ELF-1 (cell line): ENCODE measurements at places on chromosomes 6 and 20.
A peak's percentile ranks its signal among the peaks of the same experiment; 100 is the strongest.

GRCh38 chr20:32227744-32228688, 20.3 kb downstream of the POFUT1 start:
- no peak for DNase-seq

DNA sequence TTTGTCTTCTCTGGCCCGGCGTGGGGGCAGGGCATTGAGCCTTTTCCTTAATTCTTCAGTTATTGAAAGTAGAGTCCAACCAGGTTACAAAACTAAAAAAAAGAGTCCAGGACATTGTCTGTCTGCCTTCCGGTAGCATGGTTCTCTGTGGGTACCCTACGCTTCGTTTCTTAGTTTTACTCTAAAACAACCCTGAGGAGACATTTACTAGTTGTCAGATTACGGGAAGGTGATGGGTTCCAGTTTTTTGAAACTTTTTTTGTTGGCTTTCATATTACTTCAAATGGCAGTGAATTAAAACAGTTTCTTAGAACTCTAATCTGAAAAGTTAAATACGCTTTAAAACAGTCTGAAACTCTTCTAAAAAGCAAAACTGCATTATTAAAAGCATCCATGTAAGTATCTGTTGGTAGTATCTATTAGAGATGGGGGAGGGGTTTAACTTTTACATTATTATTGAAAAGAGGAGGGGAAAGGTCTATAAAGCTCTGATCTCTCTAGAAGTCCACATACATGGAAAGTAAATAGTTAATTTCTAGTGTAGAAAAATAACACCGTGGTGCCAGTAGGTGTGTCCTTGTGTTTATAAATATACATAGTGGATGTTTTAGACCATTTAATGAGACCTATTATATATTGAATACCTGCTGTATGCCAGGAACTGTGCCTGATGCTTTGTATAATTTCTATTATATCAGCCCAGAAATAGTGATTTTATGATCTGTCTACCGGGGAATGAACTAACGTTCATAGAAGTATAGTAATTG, 2.2 kb downstream of the BICRAL start:
- no peak for DNase-seq

- DNase-seq: peak; percentile 83
These were observed 41.5 kb upstream of the ADGRF1 start for GRCh38 chr6:47083586-47084047.

- no peak for DNase-seq
These were observed 23.2 kb downstream of the EPB41L1 start for GRCh38 chr20:36177716-36178115.

DNA sequence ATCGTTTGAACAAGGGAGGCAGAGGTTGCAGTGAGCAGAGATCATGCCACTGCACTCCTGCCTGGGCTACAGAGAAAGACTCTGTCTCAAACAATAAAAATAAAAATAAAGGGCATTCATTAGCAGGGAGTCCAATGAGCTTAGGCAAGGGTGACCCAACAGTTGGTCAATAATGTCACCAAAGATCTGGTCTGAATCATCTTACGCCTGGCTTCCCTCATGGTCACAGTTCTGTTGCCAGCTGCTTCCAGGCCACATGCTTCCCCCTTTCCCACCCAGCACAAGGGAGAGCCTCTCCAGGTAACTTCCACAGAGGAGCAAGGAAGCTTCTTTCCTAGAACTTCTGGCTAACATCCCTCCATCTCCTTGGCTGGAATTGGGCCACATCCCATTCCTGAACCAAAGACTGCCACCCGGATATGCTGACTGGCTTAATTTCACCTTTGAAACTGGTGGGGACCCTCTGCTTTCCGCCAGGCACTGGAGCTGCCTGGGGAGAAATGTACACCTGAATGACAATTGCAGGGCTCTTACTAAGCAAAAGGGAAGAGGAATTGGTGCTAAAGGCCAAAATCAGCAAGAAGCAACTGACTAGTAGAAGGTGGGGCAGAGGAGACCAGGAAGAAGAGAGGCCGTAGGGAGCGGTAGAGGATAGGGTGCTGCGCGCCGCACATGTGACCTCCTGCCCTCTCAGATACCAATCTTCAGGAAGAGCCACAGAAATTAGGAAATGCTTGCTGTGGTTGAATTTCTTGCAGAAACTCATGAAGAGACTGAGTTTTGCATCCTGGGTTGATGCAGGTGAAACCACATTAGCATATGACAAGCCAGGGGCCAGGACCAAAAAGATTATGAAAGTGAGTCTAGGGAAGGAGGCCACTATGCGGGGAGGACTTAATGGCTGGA, 8.3 kb upstream of the SCML4 start:
- DNase-seq: no peak

GRCh38 chr6:53582963-53583362, 38.1 kb upstream of the GCLC start:
- no peak for DNase-seq

- peak; percentile 92 for DNase-seq
These were observed 15.5 kb downstream of the COL9A3 start for GRCh38 chr20:62832212-62832922.

- no peak for DNase-seq
These were observed 224.8 kb downstream of the GJA1 start for GRCh38 chr6:121660277-121660676.

GRCh38 chr20:7924692-7925091, 15.6 kb downstream of the HAO1 start:
- no peak for DNase-seq

DNA sequence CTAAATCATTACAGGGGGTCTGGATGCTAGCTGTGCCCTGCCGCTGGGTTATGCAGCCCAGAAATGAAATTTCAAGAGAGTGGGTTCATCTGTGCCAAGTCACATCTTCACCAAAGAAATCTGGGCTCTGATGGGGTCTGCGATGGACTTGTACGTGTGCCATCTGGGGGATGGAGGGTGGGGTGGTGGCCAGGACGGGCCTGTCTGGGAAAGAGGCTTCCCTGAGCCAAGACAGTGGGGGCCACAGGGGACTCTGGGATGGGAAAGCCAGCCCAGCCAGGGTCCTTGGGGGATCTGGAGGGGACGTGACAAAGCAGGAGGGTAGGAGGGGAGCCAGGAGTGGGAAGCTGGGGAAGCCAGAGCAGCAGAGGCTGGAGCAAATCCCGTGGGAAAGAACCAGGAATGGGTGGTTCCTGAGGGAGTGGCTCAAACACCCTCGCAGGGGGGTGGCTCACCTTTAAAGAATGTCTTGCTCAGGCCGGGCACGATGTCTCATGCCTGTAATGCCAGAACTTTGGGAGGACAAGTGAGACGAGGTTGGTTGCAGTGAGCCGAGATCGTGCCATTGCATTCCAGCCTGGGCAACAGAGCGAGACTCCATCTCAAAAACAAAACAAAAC, 36.3 kb upstream of the SULF2 start:
- peak; percentile 39 for DNase-seq

GRCh38 chr20:58481481-58482021, 33.6 kb downstream of the APCDD1L start:
- DNase-seq: peak; percentile 78

- no peak for DNase-seq
These were observed 6.6 kb downstream of the CCDC167 start for GRCh38 chr6:37492991-37493660.

DNA sequence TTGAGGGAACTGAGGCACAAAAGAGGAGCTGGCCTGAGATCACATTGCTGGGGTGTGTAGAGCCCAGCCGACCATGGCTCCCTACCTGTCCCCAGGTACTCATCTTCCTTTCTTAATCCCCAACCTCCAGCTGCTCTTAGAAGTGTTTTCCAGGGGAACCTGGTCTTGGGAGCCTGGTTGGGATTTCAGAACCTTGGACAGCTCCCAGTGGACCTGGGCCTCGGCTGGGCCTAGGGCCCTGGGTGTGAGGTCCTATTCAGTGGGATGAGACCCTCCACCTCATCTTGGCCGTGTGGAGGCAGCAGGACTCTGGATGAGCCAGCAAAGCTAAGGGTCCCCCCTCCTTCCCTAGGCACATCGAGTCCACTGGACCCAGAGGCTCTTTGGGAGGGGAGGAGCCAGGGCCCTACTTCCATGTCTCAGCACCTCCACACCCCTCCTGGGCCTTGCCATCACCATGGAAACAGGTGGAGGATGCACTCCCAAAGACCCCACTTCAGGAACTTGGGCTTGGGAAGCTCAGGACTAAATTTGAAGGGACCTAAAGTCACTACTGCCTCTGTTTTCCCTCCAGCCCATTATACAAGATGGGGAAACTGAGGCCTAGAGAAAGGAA, 38.5 kb downstream of the DLGAP4 start:
- DNase-seq: peak; percentile 89

DNA sequence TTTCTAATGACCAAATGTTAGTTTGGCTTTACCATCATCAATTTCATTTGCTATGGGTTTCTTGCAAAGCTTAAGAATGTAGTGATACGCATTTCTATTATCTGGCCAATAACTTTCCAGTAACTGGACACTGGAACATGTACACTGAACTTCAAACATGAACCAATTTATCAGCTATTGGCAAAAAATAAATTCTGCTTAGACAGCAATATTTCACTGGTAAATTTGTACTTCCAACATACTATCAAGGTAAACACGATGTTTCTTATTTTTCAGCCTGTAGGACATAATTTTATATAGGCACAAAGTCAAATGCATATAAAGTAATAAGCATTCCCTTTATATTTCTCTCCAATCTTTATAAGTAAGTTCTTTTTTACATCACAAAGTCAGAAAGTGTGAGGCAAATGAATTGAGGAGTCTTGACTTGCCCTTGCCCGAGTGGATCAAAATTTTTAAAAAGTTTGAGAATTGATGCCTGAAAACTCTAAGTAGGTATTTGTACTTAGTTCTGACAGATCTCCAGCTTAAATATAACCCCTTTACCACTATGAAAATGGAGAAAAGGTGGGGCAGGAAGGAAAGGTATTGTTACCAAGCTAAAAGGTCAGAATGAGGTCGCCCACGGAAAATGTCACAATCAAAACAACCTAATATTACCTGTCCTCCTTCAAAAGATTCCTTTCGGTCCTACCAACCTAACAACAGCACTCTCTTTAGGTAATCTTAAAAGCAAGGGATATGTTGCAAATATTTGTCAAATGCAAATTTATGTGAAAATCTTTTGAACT, 41.3 kb downstream of the STK38 start:
- DNase-seq: no peak

- no peak for DNase-seq
These were observed 42.6 kb upstream of the CNR1 start for GRCh38 chr6:88208726-88209125.

DNA sequence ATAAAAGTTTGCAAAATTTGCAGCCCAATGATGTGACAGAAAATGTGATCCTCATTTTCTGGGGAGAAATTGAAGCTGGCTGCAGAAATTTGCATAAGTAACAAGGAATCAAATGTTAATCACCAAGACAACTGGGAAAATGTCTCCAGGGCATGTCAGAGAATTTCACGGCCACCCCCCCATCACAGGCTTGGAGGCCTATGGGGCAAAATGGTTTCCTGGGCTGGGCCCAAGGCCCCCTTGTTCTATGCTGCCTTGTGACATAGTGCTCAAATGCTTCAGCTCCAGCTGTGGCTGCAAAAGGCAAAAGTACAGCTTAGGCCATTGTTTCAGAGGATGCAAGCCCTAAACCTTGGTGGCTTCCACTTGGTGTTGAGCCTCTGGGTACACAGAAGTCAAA, 1202.6 kb downstream of the EPHA7 start:
- no peak for DNase-seq

GRCh38 chr20:62768234-62768546, 28.1 kb upstream of the MRGBP start:
- DNase-seq: no peak

DNA sequence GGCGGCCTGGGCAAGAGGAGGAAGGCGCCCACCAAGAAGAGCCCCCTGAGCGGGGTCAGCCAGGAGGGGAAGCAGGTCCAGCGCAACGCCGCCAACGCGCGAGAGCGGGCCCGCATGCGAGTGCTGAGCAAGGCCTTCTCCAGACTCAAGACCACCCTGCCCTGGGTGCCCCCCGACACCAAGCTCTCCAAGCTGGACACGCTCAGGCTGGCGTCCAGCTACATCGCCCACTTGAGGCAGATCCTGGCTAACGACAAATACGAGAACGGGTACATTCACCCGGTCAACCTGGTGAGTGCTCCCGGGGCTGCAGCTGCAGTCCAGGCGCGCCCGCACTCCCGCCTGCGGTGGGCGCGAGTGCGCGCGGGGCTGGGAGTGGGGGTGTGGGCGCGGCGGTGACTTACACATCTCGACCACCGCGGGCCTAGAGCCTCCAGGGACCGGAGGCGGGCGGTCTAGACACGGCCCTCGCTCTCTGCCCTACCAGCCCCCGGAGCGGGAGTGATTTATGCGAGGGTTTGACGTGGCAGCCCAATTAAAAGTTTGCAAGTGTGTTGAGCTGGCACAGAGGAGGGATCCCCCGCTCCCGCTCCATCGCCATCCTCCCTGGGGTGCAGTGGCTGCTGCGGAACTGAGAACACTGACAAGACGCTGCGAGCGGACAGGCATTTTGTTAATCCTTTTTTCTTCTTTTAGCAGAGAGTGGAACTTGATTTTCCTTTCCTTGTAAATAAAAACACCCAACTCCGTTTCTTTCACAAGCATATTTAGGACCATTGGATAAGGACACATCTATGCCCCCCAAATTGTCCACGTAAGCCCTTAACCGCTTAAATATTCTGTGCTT, 867 bp downstream of the TCF21 start:
- DNase-seq: peak; percentile 77

- DNase-seq: no peak
These were observed 287.7 kb downstream of the CLIC5 start for GRCh38 chr6:45727819-45728449.

DNA sequence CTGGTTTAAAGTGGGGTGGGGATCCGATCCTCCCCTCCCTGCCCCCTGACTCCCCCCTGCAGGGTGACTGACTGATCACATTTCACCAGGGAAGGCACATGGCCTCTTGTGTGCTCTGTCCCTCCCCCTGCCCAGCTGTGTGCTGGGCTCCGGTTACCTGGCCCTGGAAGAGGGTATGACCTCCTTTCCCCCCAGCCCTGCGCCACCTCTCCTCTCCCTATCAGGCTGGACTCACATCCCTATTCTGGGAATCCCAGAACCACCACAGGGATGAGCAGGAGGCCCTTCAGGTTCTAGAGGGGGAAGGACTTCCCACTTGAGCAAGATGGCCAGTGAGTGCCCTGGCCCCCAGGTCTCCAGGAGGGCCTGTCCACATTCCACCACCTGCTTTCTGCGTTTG, 2.1 kb upstream of the IP6K3 start:
- no peak for DNase-seq
